Activated CD4-positive, alpha-beta T cell treated with anti-CD3 and anti-CD28 coated beads, Interleukin-2, amount 50 U/mL, for 1 hour (primary cell): ENCODE measurements at places on chromosomes 12 and 14.

- DNase-seq = no peak
Measured at GRCh38 chr14:58488550-58488949, 61.0 kb downstream of the KIAA0586 start.

DNA sequence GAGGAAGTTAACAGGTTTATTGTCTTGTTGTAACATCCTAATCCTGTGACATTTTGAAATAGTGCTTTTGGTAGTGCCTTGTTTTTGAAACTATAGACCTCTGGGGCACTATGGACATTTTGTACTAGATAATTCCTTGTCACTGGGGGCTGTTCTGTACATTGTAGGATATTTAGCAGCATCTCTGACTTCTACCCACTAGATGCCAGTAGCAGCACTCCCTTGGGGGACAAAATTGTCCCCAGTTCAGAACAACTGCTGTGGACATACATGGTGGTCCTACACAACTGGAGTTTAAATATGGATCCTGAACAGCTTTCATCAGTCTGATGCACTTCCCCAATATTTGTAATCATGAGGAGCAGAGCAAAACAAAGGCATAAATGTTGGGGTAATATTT, 264.7 kb downstream of the RAD51B start:
- DNase-seq = no peak

GRCh38 chr12:48351022-48351708, 446 bp upstream of the ZNF641 start:
- DNase-seq = no peak

DNA sequence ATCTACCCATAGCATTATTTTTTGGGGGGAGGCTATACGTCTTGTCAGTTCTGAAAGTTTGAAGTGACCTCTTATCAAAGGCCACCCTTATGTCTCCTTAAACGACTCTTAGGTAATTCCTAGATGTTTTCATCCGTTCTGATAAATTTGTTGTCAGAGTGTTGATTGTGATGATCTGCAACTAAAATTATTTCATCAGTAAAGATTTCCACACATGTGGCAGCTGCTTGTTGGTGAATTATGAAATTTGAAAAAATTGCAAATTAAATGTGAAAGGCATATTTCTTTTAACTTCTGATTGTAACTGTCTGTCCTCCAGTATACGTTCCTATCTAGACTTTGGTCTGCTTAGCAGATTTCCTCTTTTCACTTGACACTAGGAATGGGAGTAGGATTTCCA, 1.4 kb downstream of the ADIPOR2 start:
- DNase-seq = no peak

DNA sequence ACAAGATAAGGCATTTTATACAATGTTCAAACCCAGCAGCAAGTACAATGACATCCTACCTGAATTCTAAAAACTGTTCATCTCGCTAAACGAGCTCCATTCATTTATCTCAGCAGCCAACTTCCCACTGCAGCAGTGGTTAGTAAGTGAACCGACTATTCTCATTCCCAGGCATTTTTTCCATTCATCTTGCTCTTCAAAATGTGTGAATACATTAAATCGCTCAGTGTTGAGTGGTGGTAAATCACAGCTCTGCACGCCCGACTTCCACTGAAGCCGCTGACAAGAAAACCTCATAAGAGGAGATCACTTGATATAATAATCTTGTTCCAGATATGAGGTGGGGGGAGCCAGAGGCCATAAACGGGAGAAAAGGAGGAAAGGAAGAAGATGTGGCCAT, 746.2 kb upstream of the USP15 start:
- no peak for DNase-seq

DNA sequence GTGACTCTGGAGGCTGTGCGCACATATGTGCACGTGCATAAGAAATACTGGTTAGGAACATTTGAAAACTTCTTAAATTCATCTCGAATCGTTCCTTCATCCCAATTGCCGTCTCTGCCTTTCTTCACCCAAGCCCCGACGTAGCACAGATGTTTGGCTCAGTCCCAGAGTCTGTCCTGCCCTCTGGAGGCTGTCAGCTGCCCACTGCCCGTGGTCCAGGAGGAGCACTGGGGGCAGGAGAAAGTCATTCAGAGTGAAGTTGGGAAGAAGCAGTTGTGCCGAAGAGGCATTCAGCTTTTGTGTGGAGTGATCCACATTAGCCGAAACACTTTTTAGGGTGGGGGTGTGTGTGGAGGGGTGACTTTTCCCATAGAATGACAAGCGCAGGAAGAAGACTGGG, 124.9 kb downstream of the TSPAN9 start:
- no peak for DNase-seq

GRCh38 chr14:101476916-101477553, 84.3 kb upstream of the DIO3 start:
- no peak for DNase-seq

DNA sequence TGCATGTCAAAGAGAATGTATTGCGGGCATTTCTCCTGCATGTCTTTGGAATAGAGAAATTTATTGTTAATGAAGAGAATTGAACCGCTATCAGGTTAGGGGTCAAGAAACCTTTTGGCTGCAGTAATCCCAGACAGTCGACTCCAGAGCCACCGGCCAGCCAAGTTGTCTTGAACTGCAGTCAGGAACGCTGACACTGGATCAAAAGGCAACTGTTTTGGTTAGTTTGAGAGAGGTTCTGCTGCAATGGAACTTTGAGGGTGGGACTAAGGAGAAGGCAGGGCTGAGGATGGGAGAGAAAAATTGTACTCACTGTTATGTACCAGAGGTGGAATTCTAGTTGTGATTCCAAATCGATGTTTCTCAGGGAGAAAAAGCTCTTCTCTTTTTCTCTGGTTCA, 28.2 kb downstream of the PPFIBP1 start:
- DNase-seq = no peak
